ENCODE measurements at places on chromosomes 12 and 14. TPM values are rescaled to one million over a fixed set of nuclear protein-coding genes. Genes with fewer than 3 reads are reported as not detected.

DNA sequence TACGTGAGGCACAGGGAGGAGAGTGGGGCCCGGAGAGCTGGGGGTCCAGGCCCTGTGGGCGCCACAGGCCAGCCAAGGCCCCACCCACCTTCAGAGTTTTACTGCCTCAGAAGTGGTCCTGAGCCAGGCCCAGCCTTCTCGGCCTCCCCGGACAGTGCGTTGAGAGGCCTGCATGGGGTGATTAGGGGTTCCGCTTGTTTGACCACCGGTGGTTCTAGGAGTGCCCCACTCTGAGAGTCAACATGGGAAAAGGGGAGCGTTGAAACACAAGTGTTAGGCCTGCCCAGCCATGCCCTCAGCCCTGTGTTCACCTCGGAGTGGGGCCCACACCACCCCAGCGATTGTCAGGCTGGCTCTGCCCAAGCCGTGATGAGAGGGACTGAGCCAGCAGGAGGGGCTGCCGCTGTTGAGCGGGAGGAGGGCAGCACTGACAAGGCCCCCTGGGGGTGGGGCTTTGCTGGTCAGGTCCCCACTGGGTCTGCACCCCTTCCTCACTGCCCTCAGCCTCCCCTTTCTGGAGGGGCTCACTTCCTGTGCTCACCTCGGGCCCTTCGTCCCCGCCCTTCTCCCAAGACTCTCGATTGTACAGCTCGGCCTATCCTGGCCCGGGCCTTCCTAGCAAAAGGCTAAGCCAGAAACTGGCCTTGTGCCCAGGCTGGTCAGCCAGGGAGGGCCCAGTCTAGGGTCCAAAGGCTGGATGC is 4.8 kb downstream of the CKB start:
- peak; percentile 95 for DNase-seq

DNA sequence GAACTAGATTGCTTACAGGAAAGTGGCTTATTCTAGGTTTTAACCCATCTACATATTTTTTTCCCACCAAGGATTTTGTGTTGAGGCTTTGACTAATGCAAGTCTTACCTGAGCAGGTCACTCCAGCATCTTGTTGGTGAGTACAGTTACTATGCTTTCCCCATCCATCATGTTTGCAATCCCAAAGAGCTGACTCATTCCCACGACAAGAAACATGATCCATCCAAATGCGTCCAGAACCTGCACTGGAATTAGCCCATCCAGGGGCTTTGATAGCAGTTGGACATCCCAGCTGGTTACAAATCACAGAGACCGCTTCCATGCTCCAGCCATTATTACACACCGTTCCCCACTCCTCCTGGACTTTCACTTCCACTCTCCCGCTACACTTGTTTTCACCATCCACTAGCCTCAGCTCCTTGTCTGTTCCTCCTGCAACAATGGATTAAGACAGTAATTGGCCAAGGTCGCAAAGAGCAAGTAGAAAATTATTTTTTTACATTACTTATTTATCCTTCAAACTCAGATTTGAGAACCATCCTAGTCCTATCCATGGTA is 2.5 kb downstream of the CD163 start:
- no peak for DNase-seq

FBLN5 gene
- total RNA-seq = 27.7 TPM

EPYC gene
- total RNA-seq = 1.8 TPM

RFC5 gene
- total RNA-seq = 10.0 TPM
